ENCODE measurements at places on chromosomes 11 and 22.

GRCh38 chr11:131579932-131580387 lies 209.5 kb downstream of the NTM start:
- DNase-seq = no peak

- DNase-seq = no peak
These were observed 128.8 kb downstream of the MED15 start for GRCh38 chr22:20636075-20636812.

- DNase-seq = no peak
These were observed 38.5 kb downstream of the FLRT1 start for GRCh38 chr11:64074239-64074638.

GRCh38 chr22:27064386-27064785 lies 407.0 kb downstream of the MIAT start:
- no peak for DNase-seq

DNA sequence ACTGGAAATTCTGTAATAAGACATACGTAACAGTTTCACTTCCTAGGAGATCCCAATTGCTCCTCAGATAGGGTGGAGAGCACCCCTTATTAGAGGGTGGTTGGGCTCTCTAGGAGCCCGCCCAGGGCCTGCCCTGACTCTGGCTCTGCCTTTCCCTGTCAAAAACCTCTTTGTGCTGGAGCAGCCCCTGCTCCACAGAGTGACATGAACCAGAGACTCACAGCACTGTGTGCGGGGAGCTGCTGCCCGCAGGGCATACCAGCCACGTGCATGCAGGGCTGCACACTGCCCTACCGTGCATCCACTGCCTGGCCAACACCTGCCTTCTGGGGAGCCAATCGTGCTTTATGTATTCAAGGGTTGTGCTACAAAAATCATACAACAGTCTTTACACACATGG lies 24.3 kb downstream of the KCNQ1OT1 start:
- DNase-seq = no peak

DNA sequence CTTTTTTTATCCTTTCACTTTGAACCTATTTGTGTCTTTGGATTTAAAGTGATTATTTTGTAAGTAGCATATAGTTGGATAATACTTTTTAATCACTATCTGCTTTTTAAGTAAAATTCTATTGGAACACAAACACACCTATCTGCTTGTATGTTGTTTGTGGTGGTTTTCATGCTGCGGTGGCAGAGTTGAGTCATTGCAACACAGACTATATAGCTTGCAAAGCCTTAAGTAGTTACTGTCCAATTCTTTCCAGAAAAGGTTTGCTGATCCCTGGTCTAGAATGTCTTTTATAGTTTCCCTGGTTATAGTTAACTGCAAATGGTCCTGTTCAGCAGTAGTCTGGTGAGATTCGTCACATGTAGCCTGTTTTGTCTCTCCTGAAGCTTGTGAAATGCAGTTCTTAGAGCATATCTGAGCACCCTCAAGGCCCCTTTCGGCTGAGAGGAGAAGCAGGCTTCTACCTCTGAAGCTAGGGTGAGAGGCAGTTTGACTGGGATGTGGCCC lies 21.5 kb downstream of the SHANK3 start:
- no peak for DNase-seq

DNA sequence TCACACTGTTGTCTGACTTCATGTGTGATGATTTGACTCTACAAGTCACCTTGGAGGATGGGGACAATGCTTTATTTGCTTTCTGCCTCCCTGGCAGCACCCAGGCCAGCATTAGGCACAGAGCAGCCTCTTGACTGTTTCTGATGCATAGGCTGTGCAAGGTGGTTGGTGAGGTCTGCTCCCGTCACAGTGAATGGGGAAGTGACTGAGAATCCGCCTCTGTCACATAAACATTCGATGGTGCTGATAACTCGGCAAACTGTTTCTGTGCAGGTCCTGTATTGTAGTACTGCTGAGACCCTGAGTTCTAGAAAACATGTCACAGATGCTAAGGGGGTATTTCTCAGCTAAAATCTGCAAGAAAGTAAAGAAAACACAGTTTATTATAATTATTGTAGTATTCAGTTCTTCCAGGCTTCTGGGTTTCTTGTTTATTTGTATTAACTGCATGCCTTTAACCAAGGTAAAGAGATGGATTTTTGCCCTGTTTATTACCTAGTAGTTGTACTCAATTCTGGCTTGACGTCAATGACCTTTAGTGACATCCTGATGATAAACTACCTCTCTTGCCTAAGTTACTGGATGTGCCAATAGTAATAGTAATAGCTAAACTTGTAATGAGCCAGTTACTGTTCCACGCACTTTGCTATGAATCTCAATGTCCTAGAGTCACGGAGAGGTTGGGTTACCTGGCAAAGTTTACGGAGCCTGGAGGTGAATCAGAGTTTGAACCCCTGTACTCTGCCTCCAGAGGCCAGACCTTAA lies 24.8 kb upstream of the RCN1 start:
- DNase-seq = no peak

DNA sequence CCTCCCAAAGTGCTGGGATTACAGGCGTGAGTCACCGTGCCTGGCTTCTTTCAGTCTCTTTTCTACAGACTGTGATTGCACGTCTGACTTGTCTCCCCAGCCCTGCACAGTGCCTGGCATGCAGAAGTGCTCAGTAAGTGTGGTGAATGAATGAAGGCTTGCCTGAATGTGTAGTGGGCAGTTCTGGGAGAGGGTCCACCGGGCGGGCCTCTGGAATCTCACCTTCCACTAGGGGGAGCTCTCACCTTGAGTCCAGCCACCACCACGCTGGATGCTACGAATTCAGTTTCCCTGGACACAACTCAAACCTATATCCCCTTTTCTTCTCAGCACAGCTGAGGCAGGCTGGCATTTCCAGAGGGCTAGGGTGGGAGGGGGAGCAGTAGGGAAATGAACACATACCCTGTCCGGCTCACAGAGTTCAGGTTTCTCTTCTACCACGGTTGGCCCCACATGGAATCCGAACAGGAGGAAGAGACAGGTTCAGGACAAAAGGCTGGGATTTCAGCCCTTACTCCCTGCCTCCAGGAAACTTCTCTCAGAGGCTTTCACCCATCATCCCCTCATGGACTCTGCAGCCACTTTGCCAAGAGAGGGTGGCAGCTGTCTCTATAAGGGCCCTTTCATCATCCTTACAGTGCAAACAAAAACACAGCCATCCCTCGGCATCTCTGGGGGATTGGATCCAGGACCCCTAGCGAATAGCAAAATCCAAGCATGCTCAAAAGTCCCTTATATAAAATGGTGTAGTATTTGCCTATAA lies 86.8 kb downstream of the NECTIN1 start:
- DNase-seq = no peak

GRCh38 chr22:26054841-26055605 lies 114.2 kb upstream of the SEZ6L start:
- no peak for DNase-seq

DNA sequence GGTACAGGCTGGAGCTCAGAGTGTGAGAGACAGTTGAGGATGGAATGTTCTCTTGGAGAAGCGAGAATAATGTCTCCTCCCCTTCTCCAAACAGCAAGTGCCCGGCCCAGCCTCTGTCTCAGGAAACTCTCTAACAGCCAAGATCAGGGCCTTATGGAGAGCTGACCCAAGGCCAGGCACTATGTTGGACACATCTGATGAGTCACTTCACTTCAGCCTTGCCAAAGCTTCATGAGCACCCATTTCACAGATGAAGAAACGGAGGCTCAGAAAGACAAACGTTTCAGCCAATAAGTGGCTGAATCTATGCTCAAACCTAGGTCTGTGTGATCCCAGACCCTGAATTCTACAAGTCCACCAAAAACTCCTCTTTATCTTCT lies 22.1 kb upstream of the CHKA start:
- no peak for DNase-seq

DNA sequence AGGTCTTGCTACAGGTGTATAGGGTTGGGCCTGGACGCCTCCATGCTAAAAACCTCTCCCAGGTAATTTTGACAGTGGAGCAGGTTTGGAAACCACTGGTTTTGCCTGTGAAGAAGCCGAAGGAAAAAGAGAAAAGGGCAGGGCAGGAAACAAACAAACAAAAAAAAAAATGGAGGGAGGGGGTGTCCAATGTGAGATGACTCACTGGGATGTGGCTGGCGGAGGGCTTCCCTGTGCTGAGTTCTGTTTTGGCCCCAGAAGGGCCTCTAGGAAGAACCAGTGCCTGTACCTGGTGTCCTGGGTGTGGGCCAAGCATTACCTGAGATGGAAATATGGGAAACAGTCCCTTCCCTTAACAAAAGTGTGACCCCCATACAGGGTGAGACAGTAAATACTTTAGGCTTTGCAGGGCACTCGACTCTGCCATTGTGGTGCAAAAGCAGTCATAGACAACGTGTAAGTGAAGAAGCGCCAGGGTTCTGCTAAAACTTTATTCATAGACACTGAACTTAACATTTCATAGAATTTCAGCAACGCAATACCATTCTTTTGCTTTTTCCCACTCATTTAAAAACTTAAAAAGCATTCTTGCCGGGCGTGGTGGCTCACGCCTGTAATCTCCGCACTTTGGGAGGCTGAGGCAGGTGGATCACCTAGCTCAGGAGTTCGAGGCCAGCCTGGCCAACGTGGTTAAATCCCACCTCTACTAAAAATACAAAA lies 9.5 kb upstream of the DGKZ start:
- no peak for DNase-seq

- DNase-seq = no peak
These were observed 230.2 kb upstream of the B3GAT1 start for GRCh38 chr11:134642206-134642605.

- DNase-seq = no peak
These were observed 15.3 kb upstream of the APOL6 start for GRCh38 chr22:35632935-35633334.

- no peak for DNase-seq
These were observed 761.1 kb downstream of the BRD1 start for GRCh38 chr22:49066619-49067018.

DNA sequence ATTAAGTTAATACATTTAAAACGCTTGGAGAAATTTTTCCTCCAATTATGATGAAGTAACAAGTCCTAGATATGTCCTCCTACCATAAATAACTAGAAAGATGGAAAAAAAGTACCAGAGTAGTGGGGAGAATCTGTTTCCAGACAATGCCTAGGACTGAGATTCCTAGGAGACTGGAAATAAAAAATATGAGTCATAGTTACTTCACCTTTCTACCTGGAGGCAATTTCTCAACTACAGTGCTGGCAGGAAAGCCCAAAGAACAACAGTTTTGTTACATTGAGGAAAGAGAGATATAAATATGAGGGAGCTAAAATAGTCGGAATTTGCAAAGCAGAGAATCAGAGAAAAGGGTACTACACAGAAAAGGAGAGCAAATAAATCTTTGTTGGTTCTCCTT lies 202.1 kb upstream of the ARHGAP42 start:
- DNase-seq = no peak

DNA sequence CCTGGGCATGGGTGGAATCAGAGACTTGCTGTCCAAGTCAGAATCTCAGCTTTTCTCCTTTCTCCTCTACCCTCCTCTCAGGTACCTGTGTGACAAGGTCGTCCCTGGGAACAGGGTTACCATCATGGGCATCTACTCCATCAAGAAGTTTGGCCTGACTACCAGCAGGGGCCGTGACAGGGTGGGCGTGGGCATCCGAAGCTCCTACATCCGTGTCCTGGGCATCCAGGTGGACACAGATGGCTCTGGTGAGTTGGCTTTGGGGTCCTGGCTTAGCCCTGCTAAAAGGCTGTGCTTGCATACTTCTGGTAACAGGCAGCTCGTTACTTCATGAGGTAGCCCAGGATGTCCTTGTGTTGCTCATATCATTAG lies 10.7 kb downstream of the MCM5 start:
- DNase-seq = no peak

- DNase-seq = no peak
These were observed 21.1 kb upstream of the ALG8 start for GRCh38 chr11:78160557-78160956.

DNA sequence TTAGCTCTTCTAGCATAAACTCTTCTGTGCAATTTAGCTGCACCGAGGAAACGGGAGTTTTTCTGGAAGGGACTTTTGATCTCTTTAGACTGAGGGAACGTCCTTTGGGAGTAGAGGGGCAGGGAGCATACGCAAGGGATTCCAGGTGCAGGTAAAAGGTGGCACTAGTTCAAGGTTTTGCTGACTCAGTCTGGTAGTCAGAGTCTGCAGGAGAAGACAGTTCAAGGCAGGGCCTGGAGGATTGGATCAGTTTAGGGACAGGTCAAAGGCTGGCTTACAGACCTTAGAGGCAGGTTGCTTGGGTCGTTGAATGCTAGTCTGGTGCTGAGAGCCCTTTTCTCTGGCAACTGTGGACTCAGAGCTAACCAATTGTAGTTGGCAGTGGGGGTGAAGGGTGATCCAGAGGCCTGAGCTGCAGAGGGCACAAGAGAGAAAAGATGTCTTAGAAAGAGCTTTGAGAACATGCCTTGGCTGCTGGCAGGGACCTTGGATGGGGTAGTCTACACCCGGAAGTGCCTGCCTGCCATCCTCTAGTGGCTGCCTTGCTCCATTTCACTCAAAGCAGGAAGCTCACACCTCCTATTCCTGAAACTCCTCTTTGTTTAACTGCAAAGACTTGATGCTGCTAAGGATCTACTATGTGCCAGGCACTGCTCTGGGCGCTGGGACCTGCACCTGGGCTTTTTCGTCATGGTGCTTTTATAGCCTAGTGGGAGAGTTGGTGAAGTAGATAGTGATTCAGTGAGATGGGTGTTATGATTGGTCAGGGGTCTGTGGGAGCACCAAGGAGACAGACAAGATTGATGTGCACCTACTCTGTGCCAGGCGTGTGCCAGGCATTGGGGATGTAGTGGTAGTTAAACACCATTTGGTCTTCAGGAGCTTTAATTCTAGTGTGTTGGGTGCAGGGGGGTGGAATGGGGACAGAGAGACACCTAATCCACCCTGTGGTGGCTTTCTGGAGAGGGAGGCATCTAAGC lies 17.1 kb downstream of the MIAT start:
- no peak for DNase-seq

- DNase-seq = no peak
These were observed 2.0 kb downstream of the FBXO3 start for GRCh38 chr11:33772300-33772699.

DNA sequence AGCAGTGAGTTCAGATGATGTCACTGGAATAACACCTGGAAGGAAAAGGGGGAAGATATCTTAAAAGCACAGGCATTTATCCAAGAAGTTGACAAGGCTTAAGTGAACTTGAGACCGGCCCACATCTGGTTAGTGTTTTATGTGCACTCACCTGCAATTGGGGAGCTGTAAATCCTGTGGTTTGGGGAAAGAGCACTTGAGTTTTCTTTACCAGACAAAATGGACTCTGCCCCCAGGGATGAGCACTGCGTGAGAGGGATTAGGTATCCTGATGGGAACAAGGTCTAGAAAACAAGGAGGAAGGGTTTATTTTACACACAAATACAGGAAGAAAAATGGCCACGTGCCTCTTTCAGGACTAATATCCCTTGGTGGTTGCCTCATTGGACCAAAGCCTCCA lies 15.2 kb downstream of the E2F8 start:
- no peak for DNase-seq

DNA sequence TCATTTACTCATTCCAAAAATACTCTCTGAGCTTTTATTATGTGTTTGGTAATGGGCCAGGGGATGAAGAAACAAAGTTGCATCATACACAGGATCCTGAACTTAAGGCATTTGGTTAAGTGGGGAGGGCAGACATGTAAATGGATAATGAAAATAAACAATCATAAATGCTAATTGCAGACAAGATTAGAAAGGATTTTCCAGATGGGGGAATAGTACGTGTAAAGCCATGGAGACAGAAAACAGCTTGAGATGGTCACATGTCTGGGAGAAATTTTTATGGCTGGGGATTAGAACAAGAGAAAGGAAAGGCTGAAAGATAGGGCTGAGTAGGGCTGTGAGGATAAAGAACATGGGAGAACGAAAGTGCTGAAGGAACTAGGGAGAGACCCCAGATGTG lies 534.3 kb upstream of the LARGE1 start:
- no peak for DNase-seq

- no peak for DNase-seq
These were observed 12.9 kb upstream of the WT1 start for GRCh38 chr11:32448232-32448631.

All from stimulated activated naive CD4-positive, alpha-beta T cell (primary cell).